Activated T-helper 1 cell treated with anti-CD3 and anti-CD28 coated beads, Interleukin-2, amount 50 U/mL, for 16 hours (primary cell): ENCODE measurements at places on chromosomes 11 and 22.

GRCh38 chr11:2944530-2944929 is 15.3 kb upstream of the PHLDA2 start:
- DNase-seq, result no peak

DNA sequence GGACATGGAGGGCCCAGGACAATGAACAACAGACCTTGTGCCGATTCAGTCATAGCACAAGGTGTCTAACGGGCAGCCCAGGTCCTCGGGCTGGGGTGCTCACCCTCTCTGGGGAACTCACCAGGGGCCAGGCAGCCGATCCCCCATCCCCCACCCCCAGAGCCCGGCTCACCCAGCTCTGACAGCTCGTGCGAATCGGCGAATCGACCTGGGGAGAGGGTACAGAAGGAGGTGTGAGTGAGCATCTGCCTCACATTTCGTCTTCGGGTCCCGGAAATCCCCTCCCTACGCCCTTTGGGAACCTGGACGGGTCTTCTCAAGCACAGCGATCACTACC is 423 bp downstream of the PEX16 start:
- DNase-seq, result no peak

DNA sequence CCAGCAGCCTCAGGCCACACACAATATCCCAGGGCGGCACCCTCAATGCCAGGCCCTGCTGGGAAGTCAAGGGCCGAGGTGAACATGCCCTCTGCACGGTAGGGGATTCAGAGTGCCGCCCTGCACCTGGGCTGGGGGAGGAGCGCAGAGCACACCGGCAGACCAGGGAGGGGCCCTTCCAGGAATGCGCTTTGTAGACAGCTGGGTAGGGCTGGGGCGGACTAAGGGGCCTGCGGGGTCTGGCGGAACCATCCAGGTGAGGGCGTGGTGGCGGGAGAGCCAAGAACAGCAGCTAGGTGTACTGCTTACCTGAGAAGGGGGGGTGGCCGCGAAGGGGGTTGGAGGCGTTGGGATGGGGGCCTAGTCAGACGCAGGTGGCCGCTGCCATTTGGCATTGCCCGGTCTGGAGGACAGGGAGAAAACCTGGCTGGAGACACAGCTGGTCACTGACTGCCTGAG is 26.0 kb downstream of the DUSP8 start:
- no peak for DNase-seq

DNA sequence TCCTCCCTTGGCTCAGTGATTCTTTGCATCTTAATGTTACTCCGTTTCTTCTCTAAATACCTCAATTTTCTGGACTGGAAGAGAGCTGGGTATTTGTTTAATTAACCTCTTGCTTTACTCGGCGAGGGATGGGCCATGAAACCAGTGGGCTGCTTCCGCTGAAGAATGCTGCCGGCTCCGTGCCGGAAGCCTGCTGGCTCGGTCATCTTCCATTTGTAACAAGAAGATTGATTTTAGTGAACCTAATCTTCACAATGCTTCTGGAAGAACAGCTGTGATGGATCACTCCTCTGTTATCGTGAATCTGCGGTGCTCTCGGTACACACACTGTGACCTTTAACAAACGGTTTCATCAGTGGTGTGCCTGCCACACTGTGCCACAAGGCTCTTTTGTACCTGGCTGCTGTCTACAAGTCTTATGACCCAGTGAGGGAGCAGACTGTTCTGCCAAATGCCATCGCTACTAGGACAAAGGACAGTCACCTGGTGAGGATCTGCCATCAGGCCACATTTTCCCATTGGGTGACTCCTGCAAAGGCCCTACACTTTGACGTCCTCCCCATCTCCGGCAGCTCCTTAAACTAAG is 25.3 kb upstream of the PARVB start:
- no peak for DNase-seq

DNA sequence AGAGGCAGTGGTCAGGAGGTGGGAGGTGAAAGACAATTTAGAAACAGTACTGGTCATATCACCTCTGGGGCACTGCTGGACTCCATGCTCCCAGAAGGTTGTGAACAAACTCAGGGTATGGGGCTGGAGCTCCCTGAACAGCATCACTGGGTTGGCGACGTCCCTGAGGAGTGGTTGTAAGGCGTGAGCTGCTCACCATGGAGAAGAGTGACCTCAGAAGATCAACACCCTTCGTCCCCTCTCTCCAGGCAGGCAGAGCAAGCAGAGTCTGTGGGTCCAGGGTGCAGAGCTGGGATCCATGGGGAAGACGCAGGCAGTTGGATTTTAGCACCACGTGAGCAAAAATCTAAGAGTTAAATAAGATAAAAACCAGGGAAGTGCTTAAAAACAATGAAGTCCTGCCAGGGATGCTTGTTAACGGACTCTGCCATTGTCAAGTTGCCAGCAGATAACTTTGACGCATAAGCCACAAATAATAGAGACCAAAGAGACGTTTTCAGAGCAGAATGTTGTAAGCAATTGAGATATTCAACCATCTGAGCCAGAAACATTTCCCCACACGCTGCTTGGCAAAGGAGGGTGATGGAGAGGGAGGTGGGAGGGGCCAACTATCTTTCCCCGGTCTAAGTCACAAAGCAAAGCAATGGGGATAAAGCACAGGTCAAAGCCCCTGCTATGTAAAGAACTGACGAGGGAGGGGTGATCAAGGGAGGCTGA is 13.6 kb downstream of the PNPLA5 start:
- no peak for DNase-seq

DNA sequence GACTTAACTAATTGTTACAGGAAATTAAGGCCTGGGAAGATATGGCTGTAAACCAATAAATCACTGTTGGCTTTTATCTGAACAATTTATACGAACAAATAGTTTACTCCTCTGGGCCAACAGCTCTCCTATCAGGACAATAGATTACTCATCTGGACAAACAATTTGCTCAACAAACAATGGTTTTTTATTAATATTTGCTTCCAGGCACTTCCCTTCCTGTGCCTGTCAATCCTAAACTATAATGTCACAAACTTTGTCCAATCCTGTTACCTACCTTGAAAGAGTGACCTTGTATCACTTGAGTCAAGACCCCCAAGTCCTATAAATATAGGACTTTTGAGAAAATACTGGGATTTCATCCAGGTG is 87.6 kb upstream of the OR9Q1 start:
- no peak for DNase-seq

DNA sequence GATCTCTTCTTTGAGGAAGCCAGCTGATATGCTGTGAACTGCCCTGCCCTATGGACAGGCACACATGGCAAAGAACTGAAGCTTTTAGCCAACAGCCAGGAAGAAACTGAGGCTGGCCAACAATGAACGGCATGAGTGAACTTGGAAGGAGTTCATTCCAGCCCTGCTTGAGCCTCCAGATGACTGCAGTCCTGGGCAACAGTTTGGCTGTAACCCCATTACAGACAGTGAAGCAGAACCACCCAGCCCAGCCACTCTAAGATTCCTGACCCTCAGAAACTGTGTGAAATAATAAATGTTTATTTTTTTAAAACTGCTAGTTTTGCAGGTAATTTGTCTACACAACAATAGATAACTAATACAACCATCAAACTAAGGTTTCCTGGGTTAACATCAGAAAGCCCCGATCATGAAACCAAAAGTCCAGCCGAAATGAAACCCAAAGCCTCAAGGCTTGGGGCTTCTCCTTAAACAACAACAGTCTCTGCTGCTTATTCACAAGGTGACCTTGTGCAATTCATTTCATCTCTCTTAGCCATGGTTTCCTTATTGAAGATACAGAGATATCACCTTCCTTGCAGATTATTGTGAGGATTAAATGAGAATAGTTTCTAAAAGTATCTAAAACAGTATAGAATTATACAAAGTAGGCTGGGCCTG is 31.4 kb downstream of the PAK1 start:
- no peak for DNase-seq

DNA sequence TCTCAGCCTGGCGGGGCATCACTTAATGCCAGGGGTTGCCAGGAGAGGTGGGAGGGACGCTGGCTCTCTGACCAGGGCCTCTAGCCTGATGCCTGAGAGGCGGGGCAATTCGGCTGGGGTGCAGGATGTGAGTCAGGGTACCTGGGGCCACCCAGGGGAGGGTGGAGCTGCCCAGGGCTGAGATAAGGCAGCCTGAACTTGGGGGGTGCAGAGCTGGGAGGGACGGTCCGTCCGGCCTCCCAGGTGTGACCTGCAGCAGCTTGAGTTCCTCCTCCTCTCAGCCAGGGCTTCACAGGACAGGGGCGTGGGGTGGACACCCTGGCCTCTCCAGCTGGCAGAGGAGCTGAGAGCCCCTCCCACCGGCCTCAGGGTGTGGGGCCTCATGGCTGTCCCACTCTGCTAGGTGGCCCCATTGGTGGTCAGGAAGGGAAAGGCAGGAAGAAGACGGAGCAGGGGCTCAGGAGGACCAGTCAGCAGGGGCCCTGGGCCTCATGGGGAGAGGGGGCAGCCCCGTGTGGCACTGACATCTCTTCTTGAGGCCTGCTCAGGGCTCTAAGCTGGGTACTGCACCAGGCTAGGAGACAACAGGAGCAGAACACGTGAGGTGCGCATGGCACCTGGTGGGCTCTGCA is 942 bp upstream of the RPS6KA4 start:
- DNase-seq, result no peak

DNA sequence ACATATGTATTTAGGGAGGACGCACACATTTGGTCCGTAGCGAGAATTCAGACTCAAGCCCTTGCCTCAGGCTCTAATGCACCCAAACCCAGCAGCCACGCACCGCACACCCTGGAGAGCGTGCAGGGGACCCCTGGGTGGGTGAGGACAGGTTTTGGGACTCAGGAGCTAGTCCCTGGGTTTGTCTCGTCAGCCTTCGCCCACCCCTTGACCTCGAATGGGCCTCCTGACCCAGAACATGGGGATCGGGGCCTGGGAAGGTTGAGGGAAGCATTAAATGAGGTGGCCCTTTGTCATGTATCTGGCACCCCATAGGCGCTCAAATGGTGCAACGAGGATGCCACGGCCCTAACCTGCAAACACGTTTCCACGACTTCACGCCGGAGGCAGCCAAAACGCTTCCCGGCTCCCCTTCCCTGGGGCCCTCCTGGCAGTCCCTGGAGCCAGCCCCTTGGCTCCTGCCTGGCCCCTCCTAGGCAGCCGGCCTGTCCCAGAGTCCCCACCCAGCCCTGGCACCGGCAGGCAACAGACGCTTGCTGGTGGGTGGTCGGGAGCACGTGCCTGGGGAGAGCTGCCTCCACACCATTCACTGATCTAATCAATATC is 5.5 kb upstream of the LINC01488 start:
- DNase-seq, result no peak

- no peak for DNase-seq
Observed at GRCh38 chr11:125072218-125072960, 9.3 kb downstream of the SLC37A2 start.

DNA sequence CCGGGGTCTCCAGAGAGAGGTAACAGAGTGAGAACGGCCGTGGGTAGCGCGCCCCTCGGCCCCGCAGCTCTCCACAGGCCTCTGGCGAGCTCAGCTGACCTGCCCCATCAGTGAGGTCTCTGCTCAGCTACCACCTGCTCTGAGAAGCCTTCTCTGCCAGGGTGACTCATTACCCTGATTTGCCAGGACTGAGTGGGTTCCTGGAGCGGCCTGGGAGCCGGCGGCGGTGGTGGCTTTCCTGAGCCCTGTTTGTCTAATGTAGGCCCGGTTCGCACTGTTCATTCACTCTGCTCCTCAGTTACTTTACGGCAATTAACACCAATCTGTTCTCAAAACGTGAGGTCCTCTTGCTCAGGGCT is 351.0 kb upstream of the B3GAT1 start:
- no peak for DNase-seq

DNA sequence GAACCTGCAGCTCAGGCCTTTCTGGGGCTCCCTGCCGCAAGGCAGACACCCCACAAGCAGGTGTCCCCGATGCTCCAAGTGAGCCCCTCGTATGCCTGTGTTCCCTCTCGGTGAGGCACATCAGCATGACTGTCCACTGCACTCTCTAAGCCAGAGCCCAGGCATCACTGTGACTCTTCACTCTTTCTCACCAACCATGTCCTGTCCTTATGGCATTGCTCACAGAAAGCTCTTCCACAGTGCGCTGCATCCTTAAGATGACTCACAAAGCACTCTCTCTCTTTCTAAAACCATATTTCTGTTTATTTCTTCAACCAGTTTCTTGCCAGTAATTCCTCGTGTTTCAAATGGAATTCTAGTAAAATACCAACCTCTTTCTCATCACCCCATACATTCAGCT is 18.1 kb downstream of the GAB4 start:
- DNase-seq, result no peak

DNA sequence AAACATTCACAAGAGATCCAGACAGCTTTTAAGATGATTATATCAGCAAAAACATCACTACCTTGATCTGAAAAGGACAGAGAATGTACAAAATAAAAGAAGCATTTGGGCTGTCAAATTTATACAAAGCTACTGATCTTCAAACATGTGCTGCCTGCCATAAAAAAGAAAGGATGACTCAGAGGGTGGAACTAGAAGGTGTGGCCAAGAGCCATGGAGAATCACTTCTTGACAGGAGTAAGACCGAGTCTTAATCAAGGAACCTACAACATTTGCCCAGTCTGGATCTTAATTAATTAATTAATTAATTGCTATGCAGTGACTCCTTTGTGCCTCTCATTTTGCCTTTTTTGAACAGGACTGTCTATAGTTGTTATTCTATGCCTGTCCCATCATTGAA is 33.2 kb downstream of the C11orf96 start:
- DNase-seq, result no peak

- DNase-seq, result no peak
Observed at GRCh38 chr22:50526834-50527801, 1.7 kb upstream of the SCO2 start.

DNA sequence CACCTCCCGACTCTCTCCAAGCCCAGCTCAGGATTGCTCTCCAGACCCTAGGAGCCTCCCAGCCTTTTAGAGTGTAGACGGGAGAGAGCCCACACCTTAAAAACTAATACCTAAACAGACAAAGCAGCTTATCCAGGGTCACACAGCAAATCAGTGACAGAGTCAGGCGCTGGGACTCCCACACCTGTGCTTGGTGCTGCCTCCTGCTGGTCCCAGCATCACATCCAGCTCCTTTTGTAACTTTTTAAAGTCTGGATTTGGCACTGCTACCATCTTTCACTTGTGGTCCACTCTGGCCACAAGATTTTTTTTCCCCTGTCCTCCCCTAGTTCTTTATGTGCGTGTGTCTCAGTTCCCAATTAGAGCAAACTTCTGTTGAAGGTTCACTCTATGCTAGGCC is 4.7 kb downstream of the ANO1 start:
- no peak for DNase-seq

GRCh38 chr11:122601141-122602125 is 54.1 kb upstream of the UBASH3B start:
- no peak for DNase-seq

GRCh38 chr11:102853956-102854355 is 10.5 kb upstream of the MMP3 start:
- DNase-seq, result no peak
